ENCODE measurements at places on chromosomes 7 and 10.

DNA sequence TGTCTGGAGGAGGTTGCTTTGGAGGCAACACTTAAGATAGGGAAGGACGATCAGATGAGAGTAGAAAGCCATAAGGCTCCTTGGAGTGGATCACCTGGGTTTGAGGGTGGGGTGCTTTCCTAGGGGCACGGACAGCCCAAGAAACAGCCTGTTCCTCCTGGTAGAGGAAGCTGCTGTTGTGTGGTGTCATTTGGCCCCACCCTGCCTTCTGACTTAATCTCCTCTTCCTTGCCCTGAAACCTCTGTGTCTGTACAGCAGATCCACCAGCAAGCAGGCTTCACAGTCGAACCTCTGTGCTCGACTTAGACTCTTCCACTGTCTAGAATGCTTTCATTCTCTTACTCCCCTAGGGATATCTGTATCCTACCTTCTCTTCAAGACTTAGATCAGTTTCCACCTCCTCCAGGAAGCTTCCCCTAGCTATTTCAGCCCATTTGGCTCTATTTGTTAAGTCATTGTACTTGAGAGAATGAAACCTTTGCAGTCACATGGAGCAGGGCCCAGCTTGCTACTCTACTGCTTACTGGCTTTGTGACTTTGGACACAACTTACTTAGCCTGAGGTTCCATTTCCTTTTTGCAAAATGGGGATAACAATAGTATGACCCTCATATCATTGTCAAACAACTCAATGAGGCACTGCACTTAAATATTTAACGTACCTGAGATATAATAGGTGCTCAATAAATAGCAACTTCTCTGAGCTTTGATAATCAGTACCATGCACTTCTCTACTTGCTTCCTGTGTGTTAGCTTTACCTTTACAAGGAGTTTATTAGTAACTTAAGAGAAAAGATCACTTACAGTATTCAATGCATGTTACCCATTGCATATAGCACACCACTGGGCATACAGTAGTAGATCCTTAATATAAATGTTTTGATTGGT, 5.0 kb downstream of the MXI1 start:
- no peak for DNase-seq

GRCh38 chr7:45574669-45575500, 717 bp downstream of the ADCY1 start:
- DNase-seq = peak; percentile 25

DNA sequence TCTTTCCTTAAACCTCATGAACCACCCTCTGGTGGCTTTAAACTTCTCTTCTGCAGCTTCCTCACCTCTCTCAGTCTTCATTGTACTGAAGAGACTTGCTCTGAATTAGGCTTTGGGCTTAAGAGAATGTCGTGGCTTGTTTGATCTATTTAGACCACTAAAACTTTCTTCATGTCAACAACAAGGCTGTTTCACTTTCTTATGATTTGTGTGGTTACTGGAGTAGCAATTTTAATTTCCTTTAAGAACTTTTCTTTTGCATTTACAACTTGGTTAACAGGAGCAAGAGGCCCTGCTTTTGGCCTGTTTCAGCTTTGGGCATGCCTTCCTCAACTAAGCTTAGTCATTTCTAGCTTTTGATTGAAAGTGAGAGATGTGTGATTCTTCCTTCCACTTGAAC, 38.1 kb upstream of the CDHR3 start:
- no peak for DNase-seq

GRCh38 chr10:85448716-85449115, 917.9 kb downstream of the GRID1 start:
- no peak for DNase-seq

DNA sequence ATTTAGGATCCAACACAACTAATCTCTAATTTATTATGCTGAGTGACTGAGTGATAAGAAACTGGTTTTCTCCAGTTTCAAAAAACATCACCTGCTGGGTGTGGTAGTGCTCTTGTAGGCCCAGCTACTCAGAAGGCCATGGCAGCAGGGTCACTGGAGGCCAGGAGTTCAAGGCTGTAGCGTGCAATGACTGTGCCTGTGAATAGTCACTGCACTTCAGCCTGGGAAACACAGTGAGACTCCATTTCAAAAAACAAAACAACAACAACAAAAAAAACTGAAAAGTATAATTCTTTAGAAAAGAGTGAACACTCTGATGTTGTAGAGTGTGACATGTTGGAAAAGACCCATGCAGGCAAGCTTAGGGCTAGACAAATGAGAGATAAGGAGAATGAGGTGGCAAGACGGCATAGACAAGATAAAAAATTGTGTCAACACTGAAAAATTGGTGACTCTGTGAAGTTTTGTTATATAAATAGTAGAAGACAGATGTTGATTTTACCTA, 150.1 kb upstream of the GPR22 start:
- DNase-seq = no peak

DNA sequence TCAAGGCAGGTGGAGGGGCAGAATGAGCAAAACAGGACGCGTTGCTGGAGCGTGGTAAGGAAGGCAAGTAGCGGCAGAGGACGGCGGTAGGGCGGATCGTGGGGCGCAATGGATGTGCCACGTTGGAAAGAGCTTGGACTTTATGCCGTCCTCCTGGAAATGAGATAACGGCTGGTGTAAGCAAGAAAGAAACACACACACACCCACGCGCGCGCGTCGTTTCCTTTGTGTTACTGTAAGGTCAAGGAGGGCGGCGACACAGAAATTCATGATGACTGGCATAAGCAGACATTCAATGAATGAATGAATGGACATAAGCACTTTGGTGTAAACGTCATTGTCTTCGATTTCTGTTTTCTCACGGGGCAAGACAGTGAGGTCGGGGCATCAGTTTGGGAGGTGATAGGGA, 683 bp upstream of the ENTPD7 start:
- DNase-seq = peak; percentile 63

GRCh38 chr7:44081266-44081748, 1.0 kb downstream of the POLM start:
- DNase-seq = no peak

- no peak for DNase-seq
Observed at GRCh38 chr7:141053626-141054025, 20.2 kb upstream of the TMEM178B start.

GRCh38 chr10:129942936-129943715, 20.9 kb downstream of the EBF3 start:
- no peak for DNase-seq

GRCh38 chr7:44150466-44150832, 9.3 kb upstream of the MYL7 start:
- DNase-seq = no peak
